Adrenal gland (tissue), 19 donors: ENCODE measurements at places on chromosomes 3 and 15. TPM values are rescaled to one million over a fixed set of nuclear protein-coding genes. Genes with fewer than 3 reads are reported as not detected.

CADM2 gene
- total RNA-seq, result 0.18 TPM

DNA sequence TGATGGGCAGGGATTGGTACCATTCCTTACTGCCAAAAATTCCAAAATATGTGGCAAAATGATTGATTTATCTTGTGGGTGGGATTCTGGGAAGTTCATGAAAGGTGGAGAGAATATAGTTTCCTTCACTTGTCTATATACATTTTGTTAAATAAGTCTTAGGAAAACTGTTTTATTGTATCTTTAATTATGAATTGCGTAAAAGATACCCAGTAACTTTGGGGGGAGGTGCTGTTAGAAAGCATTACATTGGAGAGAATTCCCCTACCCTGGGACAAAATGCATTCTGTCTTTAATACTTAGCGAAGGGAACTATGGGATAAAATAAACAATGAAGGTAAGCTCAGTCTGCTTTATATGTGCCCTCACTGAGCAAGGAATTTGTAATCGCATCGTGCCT lies 4.6 kb downstream of the SETD5 start:
- no peak for DNase-seq
- H3K36me3 ChIP-seq, result no peaks in the 10 kb centered on the region
- peak overlapping the region; percentile 57 for H3K27ac ChIP-seq
- no peak overlapping the region for H3K4me3 ChIP-seq
- H3K4me1 ChIP-seq, result peaks cover 52% of the 10 kb centered on the region

SV2B gene
- total RNA-seq, result 2.7 TPM

GRCh38 chr3:197420115-197420514 lies 121.7 kb upstream of the DLG1 start:
- no peak for DNase-seq
- no peak overlapping the region for H3K4me3 ChIP-seq
- H3K36me3 ChIP-seq, result no peaks in the 10 kb centered on the region
- H3K27me3 ChIP-seq, result no peaks in the 10 kb centered on the region
- H3K27ac ChIP-seq, result no peak overlapping the region

ZNF619 gene
- total RNA-seq, result 6.0 TPM

- DNase-seq, result no peak
- H3K4me1 ChIP-seq, result peaks cover 77% of the 10 kb centered on the region
- no peaks in the 10 kb centered on the region for H3K27me3 ChIP-seq
- H3K36me3 ChIP-seq, result no peaks in the 10 kb centered on the region
- no peak overlapping the region for H3K27ac ChIP-seq
Observed at GRCh38 chr3:152319256-152319655, 50.5 kb downstream of the MBNL1 start.
